Breast epithelium (tissue), 4 donors: ENCODE measurements at places on chromosomes 5 and 9. TPM values are rescaled to one million over a fixed set of nuclear protein-coding genes. Genes with fewer than 3 reads are reported as not detected.

DNA sequence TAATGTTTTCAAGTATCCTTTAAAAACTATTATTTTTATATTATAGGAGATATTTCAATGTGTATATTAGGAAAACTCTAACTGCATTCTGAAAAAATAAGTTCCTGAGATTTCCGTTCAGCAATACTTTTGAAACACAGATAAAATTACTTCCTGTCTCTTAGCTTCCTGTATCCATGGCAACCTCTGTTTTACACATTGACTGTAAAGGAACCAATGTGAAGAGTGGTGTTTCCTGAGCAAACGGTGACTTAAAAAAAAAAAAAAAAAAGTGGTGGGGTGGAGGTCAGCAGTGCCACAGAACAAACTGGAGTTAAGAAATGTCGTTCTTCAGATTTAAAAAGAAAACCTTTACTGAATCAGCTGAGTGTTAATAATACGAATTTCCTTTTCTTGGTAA, at the start of gene LRRC70:
Gene LRRC70, plus strand, starts transcription at position 280 of the 400 bp plus-strand sequence. CDS start 620 bp downstream, outside the sequence.
- no peaks in the 10 kb centered on the region for H3K27me3 ChIP-seq
- peak within 1 kb of the TSS; percentile 14 for H3K4me3 ChIP-seq
- H3K4me1 ChIP-seq = no peaks in the 10 kb centered on the region
- no peak for DNase-seq

- H3K27ac ChIP-seq = no peak overlapping the region
- H3K27me3 ChIP-seq = no peaks in the 10 kb centered on the region
- no peaks in the 10 kb centered on the region for H3K4me1 ChIP-seq
- H3K4me3 ChIP-seq = no peak overlapping the region
- DNase-seq = no peak
Observed at GRCh38 chr9:36884721-36885120, 149.3 kb downstream of the PAX5 start.

GRCh38 chr5:146607659-146608332, 91.8 kb upstream of the GPR151 start:
- DNase-seq = no peak
- H3K4me1 ChIP-seq = no peaks in the 10 kb centered on the region
- H3K36me3 ChIP-seq = no peaks in the 10 kb centered on the region
- no peaks in the 10 kb centered on the region for H3K27me3 ChIP-seq

The ABCA1 gene
- total RNA-seq = 100 TPM

DNA sequence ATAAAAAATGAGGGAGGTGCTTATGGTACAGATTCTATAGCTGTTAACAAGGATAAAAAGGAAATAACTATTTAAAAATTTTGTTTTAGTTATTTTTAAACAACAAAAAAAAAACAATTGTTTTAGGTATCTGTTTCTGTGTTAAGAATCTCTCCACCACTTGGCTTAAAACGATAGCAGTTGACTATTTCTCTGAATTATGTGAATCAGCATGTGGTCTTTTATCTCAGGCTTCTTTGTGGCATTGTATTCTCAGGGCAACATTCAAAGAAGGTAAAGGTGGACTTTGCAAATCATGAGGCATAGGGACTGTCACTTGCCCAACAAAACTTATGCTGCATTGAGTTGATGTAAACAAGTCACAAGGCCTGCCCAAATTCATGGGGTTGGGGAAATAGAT, 55.2 kb downstream of the ERBIN start:
- no peak for DNase-seq
- no peaks in the 10 kb centered on the region for H3K27me3 ChIP-seq
- no peaks in the 10 kb centered on the region for H3K36me3 ChIP-seq
- no peak overlapping the region for H3K4me3 ChIP-seq
- H3K27ac ChIP-seq = no peak overlapping the region

The MOB3B gene
- total RNA-seq = 12.8 TPM

- no peak overlapping the region for H3K4me3 ChIP-seq
- H3K4me1 ChIP-seq = no peaks in the 10 kb centered on the region
- no peaks in the 10 kb centered on the region for H3K27me3 ChIP-seq
- no peak overlapping the region for H3K27ac ChIP-seq
- H3K36me3 ChIP-seq = no peaks in the 10 kb centered on the region
- DNase-seq = no peak
Observed at GRCh38 chr9:78788101-78788500, 491.2 kb downstream of the PSAT1 start.

GRCh38 chr5:108061941-108062340, 320.0 kb downstream of the FBXL17 start:
- no peak overlapping the region for H3K27ac ChIP-seq
- H3K36me3 ChIP-seq = no peaks in the 10 kb centered on the region
- no peak for DNase-seq
- no peak overlapping the region for H3K4me3 ChIP-seq
- no peaks in the 10 kb centered on the region for H3K27me3 ChIP-seq

- no peak overlapping the region for H3K4me3 ChIP-seq
- no peaks in the 10 kb centered on the region for H3K4me1 ChIP-seq
- DNase-seq = no peak
- H3K36me3 ChIP-seq = no peaks in the 10 kb centered on the region
- no peaks in the 10 kb centered on the region for H3K27me3 ChIP-seq
Observed at GRCh38 chr9:17509151-17509550, 69.7 kb upstream of the SH3GL2 start.

The C9 gene
- total RNA-seq = not detected

The SLC27A6 gene
- total RNA-seq = 4.3 TPM

- no peaks in the 10 kb centered on the region for H3K4me1 ChIP-seq
- H3K36me3 ChIP-seq = no peaks in the 10 kb centered on the region
- no peak overlapping the region for H3K27ac ChIP-seq
- no peak overlapping the region for H3K4me3 ChIP-seq
- no peak for DNase-seq
Observed at GRCh38 chr5:88193896-88194295, 74.7 kb downstream of the TMEM161B start.

DNA sequence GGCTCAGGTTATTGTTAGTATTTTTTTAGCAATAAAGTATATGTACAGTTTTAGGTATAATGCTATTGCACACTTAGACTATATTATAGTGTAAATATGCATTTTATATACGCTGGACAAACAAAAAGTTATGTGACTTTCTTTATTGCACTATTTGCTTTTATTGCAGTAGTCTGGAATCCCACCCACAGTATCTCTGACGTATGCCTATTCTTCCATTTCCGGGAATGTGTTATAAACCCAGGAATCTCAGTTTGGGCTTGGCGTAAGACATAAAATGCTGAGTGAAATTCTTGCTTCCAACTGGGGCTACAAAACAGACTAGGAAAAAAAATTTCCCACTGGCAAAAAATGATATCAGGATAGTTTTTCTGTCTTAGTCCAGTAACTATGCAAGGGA, 119.1 kb downstream of the HTR1A start:
- no peak overlapping the region for H3K27ac ChIP-seq
- H3K4me1 ChIP-seq = no peaks in the 10 kb centered on the region
- no peaks in the 10 kb centered on the region for H3K27me3 ChIP-seq
- DNase-seq = no peak

DNA sequence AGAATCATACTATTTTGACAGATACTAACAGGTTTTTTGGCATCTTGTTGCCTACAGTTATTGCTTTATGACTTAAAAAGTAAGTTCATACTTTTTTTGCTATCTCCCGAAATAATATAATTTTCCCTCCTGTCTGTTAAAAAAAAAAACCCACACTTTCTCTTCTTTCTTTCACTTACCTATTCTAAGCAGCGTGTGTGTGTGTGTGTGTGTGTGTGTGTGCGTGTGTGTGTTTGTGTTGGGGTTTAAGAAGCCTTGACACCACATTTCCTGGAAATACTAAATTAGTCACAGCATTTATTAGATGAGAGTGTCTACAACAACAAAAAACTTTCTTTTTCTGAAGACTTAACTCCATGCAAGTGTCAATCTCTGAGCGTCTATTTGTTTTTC, 12.4 kb downstream of the TNFAIP8 start:
- H3K4me1 ChIP-seq = peaks cover 5% of the 10 kb centered on the region
- no peak overlapping the region for H3K4me3 ChIP-seq
- H3K27me3 ChIP-seq = no peaks in the 10 kb centered on the region
- no peaks in the 10 kb centered on the region for H3K36me3 ChIP-seq
- H3K27ac ChIP-seq = no peak overlapping the region
- no peak for DNase-seq

DNA sequence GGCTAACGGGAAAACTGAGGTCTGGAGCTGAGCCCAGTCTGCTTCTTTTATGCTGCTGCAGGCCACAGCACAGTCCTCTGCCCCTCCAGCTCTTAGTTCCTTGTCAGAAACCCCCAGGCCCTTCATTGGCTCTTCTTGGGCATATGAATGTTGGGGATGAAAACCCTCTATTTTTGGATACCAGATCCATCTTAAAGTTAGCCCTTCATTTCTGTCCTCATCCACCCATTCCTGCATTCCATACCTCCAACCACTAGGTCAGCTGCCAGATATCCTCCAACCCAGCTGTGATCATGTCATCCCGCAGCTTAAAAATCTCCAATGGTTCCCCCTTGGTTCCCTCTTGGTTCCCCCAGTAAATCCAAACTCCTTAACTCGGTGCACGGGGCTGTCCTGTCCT, 1.8 kb upstream of the SLC25A51 start:
- H3K27ac ChIP-seq = no peak overlapping the region
- H3K27me3 ChIP-seq = no peaks in the 10 kb centered on the region
- no peak for DNase-seq
- H3K4me3 ChIP-seq = no peak overlapping the region
- no peaks in the 10 kb centered on the region for H3K36me3 ChIP-seq
- H3K4me1 ChIP-seq = peaks cover 8% of the 10 kb centered on the region

The NMRK1 gene
- 21.8 TPM for total RNA-seq

DNA sequence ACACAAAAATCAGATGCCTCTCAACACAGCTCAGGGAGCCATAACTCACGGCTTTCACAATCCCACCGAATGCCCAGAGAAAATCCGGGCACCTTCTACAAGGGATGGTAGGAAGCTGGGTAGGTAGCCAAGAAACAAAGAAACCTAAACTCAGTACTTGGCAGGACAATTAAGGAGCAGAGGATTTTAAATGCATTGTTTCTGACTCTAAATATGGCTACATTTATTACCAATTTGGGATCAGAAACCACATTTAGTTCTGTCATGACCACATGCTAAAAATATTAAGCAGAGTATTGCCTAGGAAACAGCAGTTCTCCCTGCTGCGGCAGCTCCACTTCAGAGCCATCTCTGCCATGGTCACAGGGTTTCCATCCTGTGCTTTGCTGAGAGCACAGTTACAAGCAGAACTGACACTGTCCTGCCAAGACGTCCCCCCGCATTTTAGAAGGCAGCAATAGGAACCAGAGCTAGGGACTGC, 57.5 kb downstream of the SIL1 start:
- H3K27ac ChIP-seq = peak overlapping the region; percentile 69
- peak; percentile 35 for DNase-seq

DNA sequence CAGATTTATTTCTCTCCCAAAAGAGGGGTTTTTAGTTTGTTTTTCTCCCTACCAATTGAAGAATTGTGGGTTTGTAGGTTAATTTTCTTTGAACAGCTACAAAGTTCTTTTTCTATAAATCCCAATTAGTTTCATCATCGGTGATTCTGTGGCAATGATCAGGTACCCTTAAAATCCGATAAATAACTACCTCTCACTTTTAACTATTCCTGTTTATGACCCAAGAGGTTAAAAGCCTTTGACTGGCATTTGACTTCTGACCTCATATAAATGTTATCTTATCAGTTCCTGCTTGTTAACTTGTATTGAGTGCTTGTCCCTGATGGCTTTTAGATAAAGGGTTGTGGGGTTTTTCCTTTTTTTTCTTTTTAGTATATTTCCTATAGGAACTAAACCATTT, 124.4 kb upstream of the TMEM161B start:
- H3K27me3 ChIP-seq = no peaks in the 10 kb centered on the region
- no peak overlapping the region for H3K27ac ChIP-seq
- H3K4me1 ChIP-seq = no peaks in the 10 kb centered on the region
- H3K4me3 ChIP-seq = no peak overlapping the region
- no peaks in the 10 kb centered on the region for H3K36me3 ChIP-seq

GRCh38 chr9:129567842-129568559, 52.9 kb downstream of the C9orf50 start:
- H3K4me3 ChIP-seq = peak overlapping the region; percentile 87
- no peak for DNase-seq
- H3K27me3 ChIP-seq = no peaks in the 10 kb centered on the region
- H3K4me1 ChIP-seq = peaks cover 5% of the 10 kb centered on the region
- H3K36me3 ChIP-seq = no peaks in the 10 kb centered on the region

The LTC4S gene
- total RNA-seq = 3.8 TPM

The PCA3 gene
- total RNA-seq = not detected

The BTNL3 gene
- total RNA-seq = under 0.01 TPM

The CATSPER3 gene
- 0.32 TPM for total RNA-seq

The PCDHGA1 gene
- 0.80 TPM for total RNA-seq

DNA sequence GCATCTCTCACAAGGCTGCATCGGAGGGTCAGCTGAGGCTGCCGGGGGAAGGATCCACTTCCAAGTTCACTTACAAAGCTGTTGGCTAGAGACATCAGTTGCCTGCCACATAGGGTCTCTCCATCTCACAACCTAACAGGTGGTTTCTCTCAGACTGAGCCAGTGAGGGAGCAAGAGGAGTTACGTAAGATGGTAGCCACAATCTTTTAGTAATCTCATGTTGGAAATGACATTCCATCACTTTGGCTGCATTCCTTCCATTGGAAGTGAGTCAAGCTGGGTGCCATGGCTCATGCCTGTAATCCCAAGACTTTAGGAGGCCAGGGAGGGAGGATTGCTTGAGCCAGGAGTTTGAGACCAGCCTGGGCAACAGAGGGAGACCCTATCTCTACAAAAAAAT, 7.4 kb upstream of the GRK6 start:
- H3K36me3 ChIP-seq = no peaks in the 10 kb centered on the region
- H3K27me3 ChIP-seq = no peaks in the 10 kb centered on the region

DNA sequence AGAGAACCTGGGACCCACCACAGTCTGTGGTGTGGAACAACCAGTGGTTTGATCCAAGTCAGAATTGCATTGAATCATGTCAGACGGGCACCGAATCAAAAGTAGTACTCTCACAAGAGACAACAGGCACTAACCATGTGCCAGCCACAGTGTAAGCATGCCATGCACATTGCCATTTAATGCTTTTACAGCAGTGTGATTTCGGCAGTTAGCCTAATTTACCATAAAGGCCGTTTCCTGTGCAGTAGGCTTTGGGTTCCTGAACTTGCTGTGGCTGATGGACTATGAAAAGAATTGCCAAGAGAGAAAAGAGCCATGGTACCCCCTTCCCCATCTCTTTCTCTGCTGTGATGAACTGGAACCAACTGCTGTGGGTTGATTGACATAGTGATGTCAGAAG, 540.6 kb downstream of the EBF1 start:
- H3K27me3 ChIP-seq = no peaks in the 10 kb centered on the region
- no peak for DNase-seq
- no peak overlapping the region for H3K4me3 ChIP-seq
- no peaks in the 10 kb centered on the region for H3K4me1 ChIP-seq
